Bone marrow (tissue), 2 donors: ENCODE measurements at places on chromosomes 2 and 18.

- no peak for DNase-seq
These were observed 76.9 kb downstream of the KLF7 start for GRCh38 chr2:207088839-207089238.

- peak; percentile 55 for DNase-seq
These were observed 662 bp downstream of the BZW1 start for GRCh38 chr2:200812122-200813022.

DNA sequence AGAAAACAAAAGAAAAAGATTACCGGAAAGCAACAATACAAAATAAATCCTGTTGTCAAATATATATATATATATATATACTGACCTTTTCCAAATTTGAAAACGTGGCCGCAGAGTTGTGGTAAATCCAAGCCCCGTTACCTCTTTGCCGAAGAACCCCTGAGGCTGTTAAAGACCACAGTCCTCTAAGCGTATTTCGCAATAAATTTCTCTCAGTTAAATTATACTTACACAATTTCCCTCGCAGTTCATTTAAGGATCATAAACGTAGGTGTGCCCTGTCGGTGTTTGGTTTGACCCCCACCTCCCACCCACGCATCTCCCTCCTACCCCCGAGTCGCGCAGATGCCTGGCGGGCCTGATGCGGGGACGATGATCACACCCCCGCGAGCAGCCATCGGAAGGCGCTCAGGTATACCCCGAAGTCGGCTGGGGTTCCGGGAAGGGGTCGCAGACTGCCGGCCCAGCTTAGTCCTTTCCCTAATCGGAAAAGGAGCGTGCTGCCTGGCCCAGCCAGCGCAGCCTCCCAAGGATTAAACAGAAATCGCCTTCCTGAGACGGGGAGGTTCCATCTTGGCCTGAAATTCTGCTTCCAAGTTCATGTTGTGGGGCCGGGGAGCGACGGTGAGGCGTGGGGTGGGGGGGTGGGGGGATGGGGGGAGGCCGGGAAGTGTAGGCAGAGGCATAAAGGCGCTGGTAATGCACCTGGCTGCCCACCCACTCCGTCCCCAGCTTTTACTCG, 2.9 kb upstream of the MEIS1 start:
- DNase-seq, result no peak

- no peak for DNase-seq
These were observed 20.6 kb downstream of the PAIP2B start for GRCh38 chr2:71206271-71206670.

GRCh38 chr2:240199133-240199870, 58.8 kb upstream of the OTOS start:
- no peak for DNase-seq

GRCh38 chr2:5915881-5916310, 223.7 kb downstream of the SOX11 start:
- no peak for DNase-seq

- DNase-seq, result no peak
These were observed 156.8 kb upstream of the RBMS1 start for GRCh38 chr2:160650196-160651118.

DNA sequence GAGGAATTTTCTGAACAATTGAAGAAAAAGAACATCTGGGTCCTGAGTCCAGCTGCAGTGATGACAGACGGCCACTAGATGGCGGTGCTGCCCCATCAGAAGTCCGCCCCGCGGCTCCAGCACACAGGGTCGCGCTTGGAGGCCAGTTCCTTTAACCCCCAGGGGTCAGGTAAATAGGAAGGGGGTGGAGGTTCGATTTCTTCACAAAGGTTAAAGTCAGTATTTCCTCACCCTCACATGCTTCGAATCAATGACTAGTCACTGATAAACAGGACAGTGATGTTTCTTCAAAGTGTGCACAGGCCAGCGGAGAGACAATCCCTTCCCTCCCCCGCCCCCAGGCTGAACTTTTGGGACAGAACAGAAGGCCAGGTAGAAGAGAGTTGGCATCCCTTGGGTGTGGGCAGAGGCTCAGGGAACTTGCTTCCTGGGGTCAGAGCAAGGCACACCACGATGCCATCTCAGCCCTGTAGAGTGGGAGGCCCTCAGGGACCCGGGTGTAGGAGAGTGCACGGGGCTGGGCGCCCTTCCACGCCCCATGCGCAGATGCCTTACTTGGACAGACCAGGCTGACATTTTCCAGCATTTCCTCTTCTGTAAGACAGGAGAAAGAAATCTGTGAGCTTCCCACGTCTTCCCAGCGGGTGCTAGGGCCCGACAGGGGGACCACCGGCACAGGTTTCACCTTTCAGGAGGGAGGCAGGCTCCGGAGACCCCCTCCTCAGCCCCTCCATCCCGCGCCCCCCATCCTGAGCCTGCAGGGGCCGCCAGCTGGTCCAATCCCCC, 722 bp downstream of the APOB start:
- DNase-seq, result no peak

GRCh38 chr2:233424154-233424951, 70.1 kb downstream of the DGKD start:
- DNase-seq, result no peak

- DNase-seq, result no peak
These were observed 703 bp downstream of the UGGT1 start for GRCh38 chr2:128091726-128092080.

- no peak for DNase-seq
These were observed 2.0 kb downstream of the LIMS1 start for GRCh38 chr2:108536133-108536780.

GRCh38 chr18:9096007-9096371, 6.5 kb upstream of the NDUFV2 start:
- no peak for DNase-seq

- DNase-seq, result no peak
These were observed 33.1 kb downstream of the XIRP2 start for GRCh38 chr2:166921261-166921896.

DNA sequence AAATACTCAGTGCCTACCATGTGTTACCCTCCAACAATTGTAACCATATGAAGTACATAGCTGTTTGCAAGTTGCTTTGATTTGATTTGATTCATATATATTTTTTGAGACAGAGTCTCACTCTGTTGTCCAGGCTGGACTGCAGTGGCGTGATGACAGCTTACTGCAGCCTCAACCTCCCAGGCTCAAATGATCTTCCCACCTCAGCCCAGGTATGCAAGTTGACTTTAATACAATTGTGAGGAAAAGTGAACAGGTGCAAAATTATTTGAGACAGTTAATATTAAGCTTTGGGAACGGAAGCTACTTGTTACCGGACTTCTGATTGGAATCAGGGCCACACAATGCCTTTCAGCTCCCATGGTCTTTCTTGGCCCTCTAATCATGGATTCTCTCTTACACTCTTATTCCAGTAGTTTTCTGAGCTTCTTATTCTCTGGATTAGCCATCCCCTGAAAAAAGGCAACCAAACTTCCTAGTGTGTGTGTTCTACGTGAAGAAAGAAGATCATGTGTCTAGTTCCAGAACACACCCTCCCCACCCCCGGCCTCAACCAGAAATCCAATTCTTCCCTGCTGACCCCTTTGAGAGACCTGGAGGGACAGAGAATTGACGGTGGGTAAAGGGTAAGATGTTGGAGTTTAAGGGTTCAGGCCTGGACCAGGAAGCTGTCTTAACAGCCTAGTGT, 1.1 kb upstream of the RPL37A start:
- DNase-seq, result no peak

DNA sequence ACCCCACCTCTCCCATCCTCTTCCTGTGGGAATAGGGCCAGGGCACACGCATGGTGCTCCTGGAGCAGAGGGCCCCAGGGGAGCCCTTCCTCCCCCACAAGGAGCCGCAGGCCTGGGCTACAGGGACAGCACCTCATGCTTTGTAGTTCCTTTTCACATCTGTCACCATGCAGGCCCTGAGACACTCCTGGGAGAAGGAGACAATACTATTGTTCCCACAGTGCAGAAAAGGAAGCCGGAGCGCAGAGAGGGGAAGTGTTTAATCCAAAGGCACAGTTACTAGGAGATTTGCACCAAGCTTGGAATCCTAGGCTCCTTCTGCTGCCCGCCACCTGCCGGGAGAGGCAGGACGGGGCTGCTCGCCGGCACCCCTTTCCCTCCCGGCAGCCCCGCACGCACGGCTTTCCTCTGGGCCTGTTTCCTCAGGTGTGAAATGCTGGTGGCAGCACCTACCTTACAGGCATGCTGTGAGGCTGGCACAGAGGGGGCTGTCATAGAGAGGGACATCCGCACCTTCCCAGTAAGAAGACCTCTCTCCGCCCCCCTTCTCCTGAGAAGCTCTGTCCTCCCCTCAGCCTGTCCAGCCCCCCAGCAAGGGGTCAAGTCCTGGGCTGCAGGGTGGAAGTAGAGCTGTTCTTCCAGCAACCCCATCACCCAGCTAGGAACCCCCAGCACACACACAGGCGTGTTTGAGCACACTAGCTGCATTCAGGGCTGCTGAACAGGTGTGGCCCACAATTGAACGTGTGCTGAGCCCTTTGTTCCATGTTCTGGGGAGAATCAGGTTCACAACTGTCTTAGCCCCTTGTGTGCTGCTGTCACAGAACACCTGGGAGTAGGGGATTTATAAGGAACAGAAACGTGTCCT, 62.6 kb downstream of the SMAD7 start:
- DNase-seq, result no peak
